ENCODE measurements at places on chromosomes 12 and 14.

- no peak for DNase-seq
Observed at GRCh38 chr14:76106188-76106587, 45.5 kb upstream of the GPATCH2L start.

DNA sequence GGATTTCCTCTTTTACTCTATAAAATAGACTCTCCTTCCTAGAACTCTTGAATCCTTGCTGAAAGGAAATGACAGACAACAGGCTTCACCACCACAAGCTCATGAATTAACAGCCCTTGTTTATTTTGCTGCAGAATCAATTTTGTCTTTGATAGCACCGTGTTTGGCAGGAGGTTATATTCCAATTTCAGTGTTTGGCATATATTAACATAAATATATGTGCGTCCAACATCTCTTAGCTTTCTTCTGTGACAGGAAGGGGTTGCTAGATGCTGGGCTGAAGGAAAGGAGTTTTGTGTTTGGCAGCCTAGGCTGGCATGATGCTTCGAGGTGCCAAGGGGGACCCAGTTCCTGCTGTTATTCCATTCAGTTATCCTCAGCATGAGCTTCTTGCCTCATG lies 126.4 kb downstream of the TMEM132C start:
- DNase-seq, result no peak

- DNase-seq, result no peak
Observed at GRCh38 chr12:104699489-104700190, 242.9 kb downstream of the CHST11 start.

- no peak for DNase-seq
Observed at GRCh38 chr12:94717656-94718055, 67.3 kb upstream of the TMCC3 start.

DNA sequence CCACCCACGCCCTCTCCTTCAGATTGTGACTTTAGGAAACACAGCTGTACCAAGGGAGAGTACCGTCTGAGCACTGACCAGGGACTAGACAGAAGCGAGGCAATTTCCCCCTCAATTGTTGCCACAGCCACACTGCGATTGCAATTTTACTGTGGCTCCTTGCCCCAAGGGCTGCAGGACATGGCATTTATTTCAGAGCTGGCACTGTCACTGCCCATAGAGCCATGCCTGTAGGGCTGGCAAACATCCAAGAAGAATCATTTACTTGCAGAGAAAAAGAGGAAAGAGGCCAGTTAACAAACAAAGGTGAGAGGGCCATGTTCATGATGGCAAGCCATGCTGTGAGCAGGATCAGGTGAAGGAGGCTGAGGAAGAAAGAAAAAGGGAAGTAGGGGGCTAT lies 129.6 kb downstream of the EMP1 start:
- DNase-seq, result no peak

GRCh38 chr12:131455581-131456110 lies 255.2 kb upstream of the SFSWAP start:
- no peak for DNase-seq

GRCh38 chr12:39835517-39836489 lies 216.2 kb upstream of the ABCD2 start:
- no peak for DNase-seq

All from epithelial cell of proximal tubule (primary cell).